ENCODE measurements at places on chromosomes 16 and 17.
A peak's percentile ranks its signal among the peaks of the same experiment; 100 is the strongest.

DNA sequence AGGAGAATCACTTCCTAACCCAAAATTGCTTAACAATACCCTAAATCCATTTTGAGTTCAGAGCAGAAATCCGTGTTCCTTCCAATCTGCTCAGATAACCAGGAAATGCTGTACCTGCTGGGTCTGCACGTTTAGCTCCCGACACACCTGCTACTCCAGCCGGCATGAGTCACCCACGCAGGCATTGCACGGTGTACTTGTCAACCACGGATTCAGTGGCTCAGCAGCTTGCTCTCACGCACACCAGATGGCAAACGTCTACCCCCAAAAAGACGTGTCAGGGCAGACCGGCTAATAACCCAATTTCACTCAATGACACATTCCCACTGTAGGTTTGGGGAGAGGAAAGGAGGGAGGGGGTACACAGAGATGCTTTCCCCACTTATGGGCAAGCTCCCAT lies 468.1 kb downstream of the SOX9 start:
- no peak for DNase-seq

DNA sequence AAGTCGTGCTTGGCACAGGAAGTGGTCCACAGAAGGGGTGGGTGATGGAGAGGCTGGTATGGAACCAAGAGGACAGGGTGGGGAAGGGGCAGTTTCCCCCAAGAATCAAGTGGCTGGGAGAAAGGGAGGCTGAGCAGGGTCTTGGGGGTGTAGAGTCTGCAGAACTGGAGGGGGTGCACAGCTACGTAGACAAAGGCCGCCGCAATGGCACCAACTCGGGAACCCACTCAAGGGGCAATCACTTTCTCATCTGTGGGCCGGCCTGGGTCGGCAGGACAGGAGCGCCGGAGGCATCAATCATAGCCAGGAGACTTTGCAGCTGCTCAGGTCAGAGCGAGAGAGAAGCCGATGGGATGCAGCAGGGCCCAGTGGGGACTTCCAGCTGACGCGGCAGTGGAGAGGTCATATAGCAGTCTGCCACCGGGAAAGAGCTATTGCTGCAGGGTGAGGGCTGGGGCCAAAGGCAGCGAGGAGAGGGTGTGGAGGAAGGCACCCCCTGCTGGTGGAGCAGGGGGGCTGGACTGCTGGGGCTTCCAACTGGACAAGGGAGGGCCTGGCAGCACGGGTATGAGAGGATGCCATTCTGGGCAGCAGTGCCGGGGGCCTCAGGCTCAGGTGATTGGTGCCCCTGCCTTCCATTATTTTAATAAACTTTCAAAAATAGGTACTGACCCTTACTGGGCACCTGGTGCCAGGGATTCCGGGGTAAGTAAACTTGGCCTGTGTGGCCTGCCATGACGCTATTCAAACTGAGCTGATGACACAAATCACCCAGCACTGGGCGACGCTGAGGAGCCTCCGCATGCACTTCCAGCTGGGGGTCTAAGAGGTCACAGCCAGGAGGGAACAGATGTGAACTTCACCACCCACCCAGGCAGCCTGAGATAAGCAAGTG lies 52.5 kb upstream of the MTSS2 start:
- peak; percentile 54 for DNase-seq

GRCh38 chr16:50400967-50401348 lies 32.2 kb upstream of the BRD7 start:
- no peak for DNase-seq

DNA sequence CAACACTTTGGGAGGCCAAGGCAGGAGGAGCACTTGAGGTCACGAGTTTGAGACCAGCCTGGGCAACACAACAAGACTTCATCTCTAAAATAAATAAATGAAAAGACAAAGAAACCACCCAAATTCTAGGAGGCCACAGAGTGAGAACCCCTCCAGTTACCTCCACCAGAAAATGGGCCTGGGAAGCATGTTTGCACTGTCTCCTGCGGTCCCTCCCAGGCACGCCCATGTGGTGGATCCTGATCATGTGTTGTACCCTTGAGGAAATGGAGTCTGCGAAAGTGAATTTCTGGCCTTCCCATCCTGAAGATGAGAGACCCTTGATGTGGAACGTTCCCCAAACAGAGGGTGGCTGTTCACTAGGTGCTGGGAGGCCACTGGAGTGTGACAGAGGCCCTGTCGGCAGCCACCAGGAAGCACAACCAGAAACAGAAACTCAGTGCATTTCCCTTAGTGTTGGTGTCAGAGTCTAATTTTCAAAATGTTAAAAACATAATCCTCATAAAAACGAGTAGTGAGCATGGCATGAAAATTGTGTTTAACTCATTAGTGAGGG lies 19.2 kb upstream of the USP22 start:
- DNase-seq: no peak

DNA sequence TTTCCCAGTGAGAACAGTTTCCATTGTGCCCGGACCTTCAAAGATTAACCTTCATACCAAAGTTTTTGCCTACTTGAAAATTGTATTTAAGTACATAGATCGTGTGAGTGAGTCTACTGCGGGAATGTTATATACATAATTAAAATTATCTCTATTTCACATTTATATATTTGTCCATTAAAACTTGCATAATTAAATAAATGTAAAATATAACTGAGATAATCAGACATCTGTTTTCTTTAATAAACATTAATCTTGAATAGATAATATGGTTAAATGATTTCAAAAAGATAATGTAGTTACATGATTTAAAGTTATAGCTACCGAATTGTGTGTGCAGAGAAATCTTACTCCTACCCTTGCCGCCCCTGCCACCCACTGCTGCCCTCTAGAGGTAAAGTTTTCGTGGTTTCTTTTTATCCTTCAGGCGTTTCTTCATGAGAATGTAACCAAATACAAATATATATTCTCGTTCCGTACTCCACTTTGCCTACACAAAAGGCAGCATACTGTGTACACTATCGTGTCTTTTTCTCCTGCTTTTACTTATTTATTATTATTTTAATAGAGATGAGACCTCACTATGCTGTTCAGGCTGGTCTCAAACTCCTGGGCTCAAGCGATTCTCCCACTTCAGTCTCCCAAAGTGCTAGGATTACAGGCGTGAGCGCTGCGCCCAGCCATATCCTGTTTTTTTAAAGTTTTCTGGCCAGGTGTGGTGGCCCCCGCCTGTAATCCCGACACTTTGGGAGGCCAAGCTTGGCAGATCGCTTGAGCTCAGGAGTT lies 35.6 kb downstream of the RPA1 start:
- no peak for DNase-seq

Data from substantia nigra (tissue), 51 donors.